ENCODE measurements at places on chromosomes 11 and 22. TPM values are rescaled to one million over a fixed set of nuclear protein-coding genes. Genes with fewer than 3 reads are reported as not detected.

THRSP gene
- 0.78 TPM for total RNA-seq

NLRP6 gene
- total RNA-seq: not detected

VWCE gene
- 16.8 TPM for total RNA-seq

ZNF280B gene
- 0.37 TPM for total RNA-seq
